NCI-H774 (cell line): ENCODE measurements at places on chromosomes 6 and 20.

DNA sequence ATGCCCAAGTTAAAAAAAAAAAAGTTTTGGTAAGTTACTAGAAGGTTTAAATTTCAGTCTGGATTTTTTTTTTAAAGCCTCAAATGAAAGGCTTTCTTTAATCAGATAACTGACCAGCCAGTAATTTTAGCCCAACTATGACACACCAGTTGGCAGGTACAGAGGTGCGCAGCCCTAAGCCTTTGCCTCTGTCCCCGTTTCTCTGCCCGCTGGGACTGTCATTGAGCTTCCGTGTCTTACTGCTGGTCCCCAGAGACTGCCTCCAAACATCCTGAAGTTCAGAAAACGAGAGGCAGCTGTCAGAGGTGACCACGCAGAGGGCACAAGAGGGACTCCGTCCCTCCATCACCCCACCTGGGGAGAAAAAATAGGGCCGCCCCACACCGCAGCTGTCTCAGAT is 118.2 kb downstream of the RPS12 start:
- DNase-seq, result no peak

GRCh38 chr20:64131406-64131805 is 24.0 kb upstream of the NPBWR2 start:
- DNase-seq, result peak; percentile 40

- DNase-seq, result no peak
Measured at GRCh38 chr6:121867095-121867494, 431.6 kb downstream of the GJA1 start.

- DNase-seq, result no peak
Measured at GRCh38 chr6:27977387-27977786, 20.3 kb downstream of the OR2B6 start.

- DNase-seq, result no peak
Measured at GRCh38 chr6:33927616-33928015, 123.8 kb upstream of the MLN start.

GRCh38 chr20:44080646-44081267 is 106.2 kb downstream of the JPH2 start:
- DNase-seq, result peak; percentile 65

GRCh38 chr20:52305858-52306257 is 114.3 kb upstream of the ZFP64 start:
- no peak for DNase-seq

DNA sequence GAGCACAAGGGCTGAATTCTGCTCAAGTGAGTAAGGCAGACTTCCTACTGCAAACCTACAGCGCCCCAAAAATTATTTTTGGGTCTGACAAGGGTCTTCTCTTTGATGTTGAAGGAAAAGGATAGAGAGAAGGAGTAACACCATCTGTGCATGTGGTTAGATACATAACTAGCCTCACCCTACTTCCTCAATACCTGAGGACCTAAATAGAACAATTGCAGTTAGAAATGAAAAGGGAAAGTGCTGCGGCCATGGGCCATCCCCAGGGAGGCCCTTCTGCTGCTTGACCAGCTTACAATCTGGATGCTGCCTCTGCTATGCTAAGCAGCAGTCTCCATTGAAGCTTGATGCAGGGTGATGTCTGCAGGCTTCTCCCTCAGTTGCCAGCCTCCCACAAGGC is 63.2 kb upstream of the ARMH2 start:
- no peak for DNase-seq

DNA sequence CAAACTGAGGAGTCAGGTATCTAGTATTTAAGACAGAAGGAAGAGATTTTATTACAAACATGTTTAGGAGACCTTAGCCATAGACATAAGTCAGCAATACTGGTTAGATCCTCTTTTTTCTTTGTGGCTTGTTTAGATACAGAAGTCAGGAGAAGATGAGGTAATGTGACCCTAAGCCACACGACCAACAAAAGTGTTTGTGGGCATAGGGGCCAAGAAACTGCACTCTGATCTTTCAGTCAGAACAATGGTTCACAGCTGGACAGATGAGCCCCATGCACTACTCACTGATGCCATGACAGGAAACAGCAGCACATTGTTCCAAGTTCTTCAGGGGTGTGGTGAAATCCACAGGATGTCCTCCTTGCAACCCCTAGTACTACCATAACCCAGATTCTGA is 238.5 kb upstream of the RAB32 start:
- DNase-seq, result no peak

DNA sequence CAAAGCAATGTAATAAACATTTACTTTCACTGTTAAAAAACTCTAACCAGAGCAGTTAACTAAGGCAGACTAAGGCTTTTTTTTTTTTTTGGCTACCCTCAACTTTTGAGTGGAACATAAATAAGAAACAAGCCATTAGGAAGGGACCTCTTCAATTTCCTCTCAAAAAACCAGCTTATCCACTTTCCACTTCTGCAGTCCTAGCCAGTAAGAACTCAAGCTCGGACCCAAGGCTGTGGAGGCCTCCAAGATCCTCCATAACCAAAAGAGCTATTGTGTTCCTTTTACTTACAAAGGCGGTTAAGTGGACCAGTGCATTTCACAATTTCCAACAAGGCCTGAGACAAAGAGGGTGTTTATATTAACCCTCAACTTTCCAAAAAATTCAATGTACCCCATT is 5.3 kb downstream of the KCNK5 start:
- no peak for DNase-seq

DNA sequence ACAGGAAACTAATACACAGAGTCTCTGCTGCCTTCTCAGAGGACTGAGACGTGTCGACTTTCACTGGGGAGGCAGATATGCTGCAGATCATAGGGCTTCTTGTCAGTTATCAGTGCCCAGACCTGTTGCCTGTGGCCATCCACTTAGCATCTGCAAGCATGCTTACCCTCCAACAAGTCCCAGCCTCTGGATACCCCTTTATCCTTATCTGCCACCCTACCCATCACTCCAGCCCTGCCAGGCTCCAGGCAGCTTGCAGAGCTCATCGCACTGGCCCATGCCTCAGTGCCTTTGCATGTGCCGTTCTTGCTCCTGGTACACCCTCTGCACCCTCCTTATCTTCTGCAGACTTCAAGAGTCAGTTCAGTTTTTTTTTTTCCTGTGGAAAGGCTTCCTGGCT is 119.2 kb downstream of the TOX2 start:
- no peak for DNase-seq

DNA sequence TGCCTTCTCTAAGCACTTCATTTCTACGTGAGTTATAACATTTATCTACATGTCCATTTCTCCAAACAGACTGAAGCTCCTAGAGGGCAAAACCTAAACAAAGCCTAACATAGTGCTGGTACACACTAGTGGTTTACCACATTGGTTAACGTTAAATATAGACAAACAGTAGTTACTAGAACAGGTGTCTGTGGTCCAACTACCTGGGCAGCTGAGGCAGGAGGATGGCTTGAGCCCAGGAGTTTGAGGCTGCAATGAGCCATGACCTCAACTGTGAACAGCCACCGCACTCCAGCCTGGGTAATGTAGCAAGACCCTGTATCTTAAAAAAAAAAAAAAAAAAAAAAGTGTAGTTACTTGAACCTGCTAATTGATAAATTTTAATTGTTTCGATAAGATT is 26.5 kb downstream of the PTPRK start:
- no peak for DNase-seq

DNA sequence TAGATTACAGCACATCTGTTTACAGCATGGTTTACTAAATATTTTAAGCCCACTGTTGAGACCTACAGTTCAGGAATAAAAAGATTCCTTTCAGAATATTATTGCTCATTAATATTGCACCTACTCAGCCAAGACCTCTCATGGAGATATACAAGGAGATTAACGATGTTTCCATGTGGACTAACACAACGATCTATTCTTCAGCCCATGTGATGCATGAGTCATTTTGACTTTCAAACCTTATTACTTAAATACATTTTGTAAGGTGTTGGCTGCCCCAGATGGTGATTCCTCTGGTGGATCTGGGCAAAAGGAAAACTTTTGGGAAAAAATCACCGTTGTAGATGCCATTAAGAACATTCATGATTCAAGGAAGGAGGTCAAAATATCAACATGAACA is 48.0 kb upstream of the SDHAF4 start:
- DNase-seq, result no peak

DNA sequence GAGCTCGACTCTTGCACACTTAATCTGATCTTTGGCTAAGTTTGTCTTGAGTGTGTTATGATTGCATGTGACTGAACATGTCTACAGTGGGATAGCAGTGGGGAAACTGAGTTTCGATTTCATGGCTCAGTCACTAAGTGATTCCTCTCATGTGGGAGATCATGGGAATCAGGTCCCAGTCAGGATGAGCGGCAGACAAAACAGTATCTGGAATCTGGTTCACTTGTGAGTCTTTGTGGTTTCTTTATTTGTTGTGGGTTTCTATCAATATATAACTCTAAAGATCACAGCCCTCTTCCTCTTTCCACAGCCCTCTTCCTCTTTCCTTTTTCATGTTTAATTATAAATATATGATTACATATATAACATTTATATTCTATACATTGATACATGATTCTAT is 4.0 kb downstream of the RPP21 start:
- no peak for DNase-seq

GRCh38 chr20:11047559-11047958 is 373.8 kb upstream of the JAG1 start:
- no peak for DNase-seq

DNA sequence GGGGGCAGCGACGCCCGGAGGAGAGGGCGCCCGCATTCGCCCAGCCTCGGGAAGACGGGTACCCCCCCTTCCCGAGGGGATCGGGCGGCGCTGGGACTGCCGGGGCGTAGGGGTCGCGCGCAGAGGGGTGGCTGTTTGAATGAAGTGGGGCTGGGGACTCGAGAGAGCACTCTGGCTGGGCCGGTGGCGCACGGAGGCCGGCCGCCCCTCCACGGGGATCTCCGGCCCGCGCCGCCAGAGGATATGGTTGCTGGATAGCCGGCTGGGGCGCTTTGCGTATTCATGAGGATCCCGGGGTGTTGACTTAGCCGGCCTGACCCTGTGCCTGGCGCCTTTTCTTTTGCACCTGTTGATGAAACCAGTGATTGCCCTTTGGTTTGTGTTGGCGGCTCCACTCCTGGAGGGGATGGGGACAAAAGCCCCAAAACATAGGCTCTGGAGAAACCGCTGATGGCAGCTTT is 469 bp downstream of the SYNJ2 start:
- peak; percentile 46 for DNase-seq

DNA sequence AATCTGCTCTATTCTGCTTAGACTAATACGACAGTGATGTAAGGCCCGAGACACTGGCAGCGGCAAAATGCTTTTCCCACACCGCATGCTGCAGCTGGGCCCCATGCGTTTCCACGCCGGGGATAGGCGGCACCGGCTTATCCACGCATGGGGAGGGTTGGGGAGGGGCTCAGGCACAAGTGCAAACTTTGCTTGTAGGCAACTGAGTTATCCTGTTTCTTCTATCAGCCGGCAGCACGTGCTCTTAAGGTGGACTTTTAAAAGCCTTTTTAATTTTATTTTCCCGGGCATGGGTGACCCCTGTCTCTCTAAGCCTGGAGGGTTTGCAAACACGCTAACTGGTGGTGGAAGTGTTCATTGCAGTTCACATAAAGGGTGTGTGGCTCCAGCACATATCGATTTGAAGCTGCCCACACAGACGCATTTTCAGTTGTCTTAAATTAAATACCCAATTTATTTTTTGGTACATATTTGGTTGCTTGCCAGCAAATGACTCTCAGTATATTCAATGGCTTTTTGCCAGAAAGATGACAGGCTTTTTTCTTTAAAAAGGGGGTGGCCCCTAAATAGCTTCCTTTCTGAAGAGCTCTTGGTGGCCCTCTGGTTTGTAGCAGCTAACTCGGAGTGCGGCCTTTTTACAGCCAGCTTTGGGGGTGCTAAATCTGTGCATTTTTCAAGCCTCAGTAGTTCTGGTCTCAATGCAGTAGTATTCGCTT is 561.8 kb upstream of the AGPAT4 start:
- no peak for DNase-seq
